ENCODE measurements at places on chromosomes 2 and 18.

GRCh38 chr2:168784993-168785392, 17.4 kb upstream of the NOSTRIN start:
- DNase-seq = no peak

GRCh38 chr18:11578799-11579198, 30.6 kb upstream of the SLC35G4 start:
- DNase-seq = no peak

DNA sequence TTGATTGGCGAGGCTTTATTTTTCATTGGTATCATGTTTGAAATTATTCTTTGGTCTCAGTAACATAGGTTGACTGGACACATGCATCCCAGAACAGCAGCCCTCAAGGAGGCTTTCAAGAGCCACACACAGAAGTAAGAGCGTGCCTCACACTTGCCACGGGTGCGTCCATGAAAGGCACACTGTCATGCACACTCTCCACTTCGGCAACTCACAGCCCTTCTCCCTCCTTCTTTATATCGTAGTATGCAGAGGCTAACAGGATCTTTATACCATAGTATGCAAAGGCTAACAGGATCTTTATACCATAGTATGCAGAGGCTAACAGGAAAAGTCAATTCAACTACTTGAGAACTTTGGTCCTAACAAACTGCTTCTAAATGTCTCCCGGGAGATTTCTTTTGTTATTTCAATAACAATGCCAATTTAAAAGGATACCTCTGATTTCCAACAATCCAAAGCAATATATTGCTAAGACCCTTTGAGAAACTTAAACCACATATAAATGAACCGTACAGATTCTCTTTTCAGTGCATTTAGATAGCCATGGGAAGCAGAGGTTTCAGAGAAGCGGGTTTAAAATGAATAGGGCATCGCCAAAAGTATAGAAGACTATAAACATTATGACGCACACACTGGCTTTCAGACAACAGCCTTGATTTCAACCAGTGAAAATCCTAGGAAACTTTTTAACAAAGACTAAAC, 26.5 kb upstream of the ZNF516 start:
- no peak for DNase-seq

DNA sequence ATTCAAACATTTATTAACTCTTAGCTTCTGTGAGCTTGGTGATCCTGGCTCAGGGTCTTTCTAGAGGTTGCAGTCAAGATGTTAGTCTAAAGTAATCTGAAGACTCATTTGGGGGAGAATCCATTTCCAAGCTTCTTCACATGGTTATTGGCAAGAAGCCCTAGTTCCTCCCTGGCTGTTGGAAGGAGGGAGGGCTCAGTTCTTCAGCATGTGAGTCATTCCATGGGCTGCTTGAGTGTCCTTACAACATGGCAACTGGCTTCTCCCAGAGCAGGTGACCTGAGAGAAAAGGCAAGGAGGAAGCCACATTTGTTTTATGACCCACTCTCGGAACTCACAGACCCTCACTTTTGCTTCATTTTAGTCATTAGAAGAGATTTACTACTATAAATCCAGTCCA, 10.6 kb upstream of the C2orf74 start:
- no peak for DNase-seq

- peak; percentile 10 for DNase-seq
Observed at GRCh38 chr18:50819027-50819727, 639 bp downstream of the MRO start.

- DNase-seq = no peak
Observed at GRCh38 chr18:48836806-48837615, 113.8 kb downstream of the SMAD7 start.

- DNase-seq = no peak
Observed at GRCh38 chr2:237383991-237384671, 29.8 kb downstream of the COL6A3 start.

All from H4 (cell line).